ENCODE measurements at places on chromosomes 7 and 10. TPM values are rescaled to one million over a fixed set of nuclear protein-coding genes. Genes with fewer than 3 reads are reported as not detected.

GRCh38 chr7:141991140-141991539 lies 4.5 kb upstream of the MGAM start:
- no peaks in the 10 kb centered on the region for H3K4me1 ChIP-seq
- H3K36me3 ChIP-seq, result no peaks in the 10 kb centered on the region
- no peaks in the 10 kb centered on the region for H3K27me3 ChIP-seq
- DNase-seq, result no peak
- H3K4me3 ChIP-seq, result no peak overlapping the region
- no peak overlapping the region for H3K27ac ChIP-seq

GRCh38 chr10:80477813-80478212 lies 23.7 kb downstream of the TSPAN14 start:
- DNase-seq, result no peak
- no peaks in the 10 kb centered on the region for H3K27me3 ChIP-seq
- no peak overlapping the region for H3K27ac ChIP-seq
- H3K4me1 ChIP-seq, result peaks cover 31% of the 10 kb centered on the region
- no peak overlapping the region for H3K4me3 ChIP-seq

Gene HECW1
- total RNA-seq, result not detected

Gene DGKI
- not detected for total RNA-seq

Gene HABP2
- not detected for total RNA-seq

Gene CNOT4
- 36.8 TPM for total RNA-seq
